ENCODE measurements at places on chromosomes 4 and X.

- DNase-seq: no peak
Observed at GRCh38 chr4:2788532-2789103, 4.3 kb upstream of the SH3BP2 start.

GRCh38 chr4:151206241-151207005 is 70.5 kb upstream of the PRSS48 start:
- DNase-seq: no peak

- DNase-seq: no peak
Observed at GRCh38 chr4:116400480-116400879, 684.9 kb downstream of the TRAM1L1 start.

DNA sequence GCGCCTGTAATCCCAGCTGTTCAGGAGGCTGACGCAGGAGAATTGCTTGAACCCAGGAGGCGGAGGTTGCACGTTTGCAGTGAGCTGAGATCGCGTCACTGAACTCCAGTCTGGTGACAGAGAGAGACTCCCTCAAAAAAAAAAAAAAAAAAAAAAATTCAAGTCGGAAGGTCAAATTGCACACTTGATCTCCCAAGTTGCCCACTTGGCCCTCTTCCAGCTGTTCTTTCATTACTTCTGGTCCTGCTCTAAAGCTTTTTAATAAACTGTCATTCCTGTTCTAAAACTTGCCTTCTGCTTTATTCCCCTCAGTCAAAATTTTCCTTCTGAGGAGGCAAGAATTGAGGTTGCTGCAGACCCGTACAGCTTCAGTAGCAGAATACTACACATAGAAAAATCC is 2358.0 kb downstream of the ARAP2 start:
- DNase-seq: no peak

GRCh38 chr4:41976775-41977516 is 4.6 kb upstream of the DCAF4L1 start:
- no peak for DNase-seq

DNA sequence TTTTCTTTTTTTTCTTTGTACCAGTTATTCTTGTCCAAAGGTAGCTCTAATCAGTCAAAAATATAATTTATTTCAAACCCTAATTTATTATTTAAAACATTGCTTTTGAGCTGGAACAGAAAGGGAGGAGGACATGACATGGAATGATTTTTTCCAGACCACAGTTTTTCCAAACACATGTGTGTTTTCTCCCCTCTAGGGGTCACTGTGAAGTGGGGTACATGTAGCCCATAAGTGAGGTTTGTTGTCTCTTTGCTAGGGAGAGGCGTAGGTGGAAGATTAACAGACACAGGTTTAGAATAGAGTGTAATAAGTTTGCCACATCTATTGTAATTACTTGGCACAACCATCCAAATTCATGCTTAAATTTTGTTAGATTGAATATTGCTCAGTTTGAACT is 83.0 kb downstream of the TNIP2 start:
- DNase-seq: no peak

DNA sequence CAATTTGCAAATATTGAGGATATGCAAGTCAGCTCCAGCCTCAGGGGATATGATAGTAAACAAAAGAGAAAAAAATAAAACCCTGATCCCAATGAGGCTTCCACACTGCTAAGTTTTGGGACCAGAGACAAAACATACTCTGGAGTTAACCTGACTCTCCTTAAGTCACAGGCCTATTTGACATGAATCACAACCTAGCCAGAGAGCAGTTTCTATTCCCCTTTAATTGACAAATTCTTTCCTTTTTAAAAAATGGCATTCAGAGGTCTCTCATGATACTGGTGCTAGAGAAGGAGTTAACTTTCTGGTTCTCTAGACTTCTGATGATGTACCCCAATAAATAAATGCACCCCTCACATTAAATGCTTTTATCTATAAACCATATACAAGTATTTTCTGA is 8.8 kb downstream of the ACSL1 start:
- DNase-seq: no peak

- DNase-seq: no peak
Observed at GRCh38 chrX:29561417-29561816, 653.9 kb upstream of the MAGEB2 start.

DNA sequence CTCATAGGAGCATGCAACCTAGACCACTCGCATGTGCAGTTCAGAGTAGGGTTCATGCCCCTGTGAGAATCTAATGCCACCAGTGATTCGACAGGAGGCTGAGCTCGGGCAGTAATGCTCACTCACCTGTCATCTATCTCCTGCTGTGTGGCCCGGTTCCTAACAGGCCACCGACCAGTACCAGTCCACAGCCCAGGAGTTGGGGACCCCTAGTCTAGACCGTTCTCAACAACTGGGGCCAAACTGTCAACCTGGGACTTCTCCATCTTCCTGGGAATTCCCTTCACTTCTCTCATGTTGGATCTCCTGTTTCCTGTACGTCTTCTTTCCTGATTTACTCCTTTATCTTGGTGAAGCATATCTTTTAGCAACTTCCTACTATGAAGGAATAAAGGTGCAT is 79.4 kb upstream of the HELT start:
- DNase-seq: no peak

- DNase-seq: no peak
Observed at GRCh38 chr4:170682558-170683294, 593.0 kb upstream of the AADAT start.
